Activated CD8-positive, alpha-beta T cell treated with anti-CD3 and anti-CD28 coated beads, Interleukin-2, amount 10 ng/mL, durations not matched to agents 7 days and 5 days (primary cell): ENCODE measurements at places on chromosomes 1 and 21.

- DNase-seq, result no peak
These were observed 118.6 kb upstream of the ATP1B1 start for GRCh38 chr1:168987923-168988322.

GRCh38 chr1:99957818-99958217, 12.0 kb upstream of the SLC35A3 start:
- DNase-seq, result no peak

DNA sequence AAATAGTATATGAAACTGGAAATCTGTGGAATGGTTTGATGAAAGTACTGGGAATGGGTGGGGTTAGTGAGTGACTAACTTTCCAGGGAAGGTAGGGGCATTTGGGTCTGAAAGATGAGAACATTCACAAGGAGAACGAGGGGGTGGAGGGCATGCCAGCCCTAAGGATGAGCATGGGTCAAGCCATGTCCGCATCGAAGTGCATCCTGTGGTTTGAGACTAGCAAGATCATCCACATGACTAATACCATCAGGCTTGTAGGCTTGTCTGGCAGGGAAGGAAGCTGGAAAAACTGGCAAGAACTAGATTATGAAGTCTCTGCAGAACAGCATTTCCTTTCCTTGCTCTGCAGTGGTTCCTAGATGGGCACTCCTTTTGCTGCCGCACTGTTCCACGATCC, 70.4 kb upstream of the UBE2U start:
- DNase-seq, result no peak

DNA sequence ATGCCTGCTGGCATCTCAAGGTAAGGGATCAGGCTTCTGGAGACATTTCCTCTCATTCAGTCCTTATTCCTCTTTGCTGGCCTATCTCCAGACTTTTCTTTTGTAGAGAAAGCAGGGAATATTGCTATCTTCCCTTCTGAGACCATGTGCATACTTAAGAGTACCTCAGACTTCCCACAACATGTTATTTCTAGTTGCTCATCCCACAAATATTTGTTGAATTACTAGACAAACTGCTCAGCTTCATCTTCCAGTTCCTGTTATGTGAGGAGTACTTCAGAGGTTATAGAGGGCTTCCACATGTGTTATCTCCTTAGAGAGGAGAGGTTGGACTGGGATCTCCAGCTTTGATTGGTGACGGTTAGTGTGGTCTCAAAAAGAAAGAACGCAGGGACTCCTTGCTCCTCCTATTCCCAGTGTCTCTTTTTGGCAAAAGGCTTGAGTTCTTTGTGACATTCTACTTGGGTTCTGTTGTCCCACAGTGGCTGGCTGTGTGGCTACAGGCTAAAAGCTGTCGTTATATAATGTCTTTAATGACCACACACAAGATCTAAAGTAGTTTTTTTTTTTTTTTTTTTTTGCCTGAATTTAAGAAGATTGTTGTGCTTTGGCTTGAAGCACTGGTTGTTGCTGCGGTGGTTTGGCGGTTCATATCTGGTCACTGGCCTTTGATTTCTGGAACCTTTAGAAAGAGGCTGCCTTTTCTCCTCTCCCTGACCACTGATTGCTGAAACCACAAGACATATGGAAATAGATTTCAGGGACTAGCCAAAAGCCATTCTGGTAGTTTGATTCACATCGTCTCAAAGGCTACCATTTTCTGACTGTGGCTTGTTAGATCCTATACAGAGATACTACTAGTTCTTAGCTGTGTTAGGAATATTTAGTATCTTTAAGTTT, 78.7 kb downstream of the FGGY start:
- DNase-seq, result no peak

DNA sequence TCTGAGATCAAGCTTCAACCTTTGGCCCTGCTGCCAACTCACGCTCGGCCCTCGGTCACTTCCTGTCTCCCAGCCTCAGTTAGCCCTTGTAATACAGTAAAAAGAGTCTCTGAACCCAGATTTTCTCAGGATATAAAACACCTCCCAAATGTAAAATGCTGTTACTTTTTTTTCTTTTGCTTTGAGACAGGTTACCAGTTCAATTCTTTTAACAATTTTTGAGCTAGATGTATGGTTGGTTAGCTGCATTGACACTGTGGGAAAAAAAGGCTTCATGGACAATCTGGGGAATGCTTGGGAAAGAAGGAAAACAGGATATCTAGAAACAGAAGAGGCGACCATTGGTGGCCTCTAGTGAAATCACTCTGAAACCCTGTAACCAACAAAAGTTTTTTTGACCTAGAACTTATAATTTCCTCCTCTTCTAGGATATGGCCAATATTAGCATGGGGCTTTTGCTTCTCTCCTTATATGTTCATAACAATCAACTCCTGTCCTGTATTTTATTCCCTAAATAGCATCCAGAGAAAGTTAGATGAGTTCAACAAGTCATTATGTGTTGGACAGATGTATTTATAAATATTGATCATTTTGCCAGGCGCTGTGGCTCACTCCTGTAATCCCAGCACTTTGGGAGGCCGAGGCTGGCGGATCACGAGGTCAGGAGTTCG, 1.3 kb downstream of the CMPK1 start:
- DNase-seq, result no peak

DNA sequence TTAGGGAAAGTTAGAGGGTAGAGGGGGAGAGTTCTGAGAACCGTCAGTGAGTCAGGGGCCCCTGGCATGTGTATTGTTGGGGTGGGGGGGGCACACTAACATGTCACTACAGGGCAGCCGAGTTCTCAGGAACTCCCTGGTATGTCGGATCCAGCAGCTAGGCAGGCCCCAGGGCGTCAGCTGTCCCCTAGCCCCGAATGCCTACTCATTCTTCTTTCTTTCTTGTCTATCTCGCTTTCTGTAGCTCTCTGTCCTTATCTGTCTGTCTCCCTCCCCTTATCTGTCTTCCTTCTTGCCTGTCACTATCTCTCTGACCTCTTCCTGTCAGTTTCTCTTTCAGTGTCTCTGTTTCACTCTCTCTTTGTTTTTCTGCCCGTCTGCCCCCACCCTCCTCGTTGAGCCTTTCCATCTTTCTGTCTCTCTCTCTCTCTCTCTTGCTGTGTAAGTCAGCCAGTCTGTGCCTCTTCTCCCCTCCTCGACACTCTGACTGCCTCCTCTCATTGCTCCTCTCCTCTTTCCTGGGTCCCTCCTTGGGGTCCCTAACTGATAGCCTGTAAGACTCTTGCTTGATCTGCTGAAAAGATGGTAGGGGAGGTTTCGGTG, 2.4 kb downstream of the NTRK1 start:
- peak; percentile 42 for DNase-seq

- DNase-seq, result no peak
These were observed 37.1 kb upstream of the KIF21B start for GRCh38 chr1:201060586-201060985.

- DNase-seq, result no peak
These were observed 144.6 kb upstream of the CD34 start for GRCh38 chr1:208055535-208055934.

GRCh38 chr1:234975941-234976860, 152.4 kb downstream of the TOMM20 start:
- no peak for DNase-seq

GRCh38 chr1:196861429-196861828, 26.4 kb upstream of the CFHR4 start:
- DNase-seq, result no peak

GRCh38 chr1:66637146-66637545, 103.2 kb downstream of the SGIP1 start:
- no peak for DNase-seq

GRCh38 chr1:205782627-205783432, 7.5 kb upstream of the RAB29 start:
- DNase-seq, result peak; percentile 55

- no peak for DNase-seq
These were observed 163.4 kb downstream of the CYYR1 start for GRCh38 chr21:26409735-26410134.

DNA sequence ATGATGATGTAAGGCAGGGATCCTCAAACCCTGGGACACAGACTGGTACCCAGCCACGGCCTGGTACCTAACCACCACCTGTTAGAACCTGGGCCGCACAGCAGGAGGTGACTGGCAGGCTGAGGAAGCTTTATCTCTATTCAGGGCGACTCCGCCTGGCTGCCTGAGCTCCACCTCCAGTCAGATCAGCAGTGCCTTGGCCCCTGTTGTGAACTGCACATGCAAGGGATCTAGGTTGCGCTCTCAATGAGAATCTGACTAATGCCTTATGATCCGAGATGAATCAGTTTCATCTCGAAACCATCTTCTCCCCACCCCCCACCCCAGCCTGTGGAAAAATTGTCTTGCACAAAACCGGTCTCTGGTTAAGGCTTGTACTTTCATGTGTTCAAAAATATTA, 4.2 kb downstream of the RNPC3 start:
- no peak for DNase-seq

GRCh38 chr1:212862111-212862690, 4.1 kb downstream of the FLVCR1 start:
- DNase-seq, result no peak

GRCh38 chr1:16986560-16986959, 6.1 kb upstream of the MFAP2 start:
- no peak for DNase-seq

- peak; percentile 24 for DNase-seq
These were observed 147.2 kb downstream of the CHD1L start for GRCh38 chr1:147389532-147390184.

GRCh38 chr1:39940253-39940652, 14.7 kb upstream of the MFSD2A start:
- DNase-seq, result no peak

- DNase-seq, result no peak
These were observed 20.0 kb downstream of the HDAC1 start for GRCh38 chr1:32311709-32312393.

DNA sequence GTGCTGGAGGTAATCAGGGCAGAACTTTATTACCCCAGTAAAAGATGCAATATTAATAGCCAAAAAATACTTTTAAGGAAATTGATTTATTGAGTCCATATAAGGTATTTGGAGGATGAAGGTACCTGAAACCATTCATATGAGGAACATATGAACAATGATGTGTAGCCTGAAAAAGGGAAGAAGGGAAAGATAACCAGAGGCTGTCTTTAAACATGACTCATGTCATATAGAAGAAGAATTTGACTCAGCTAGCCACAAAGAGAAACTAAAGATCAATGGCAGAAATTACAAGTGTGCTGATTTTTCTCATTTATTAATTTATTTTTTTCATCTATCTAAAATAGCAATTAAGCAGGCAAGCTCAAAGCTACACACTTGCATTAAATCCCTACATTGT, 136.2 kb upstream of the DUSP10 start:
- DNase-seq, result no peak

- DNase-seq, result no peak
These were observed 128.5 kb upstream of the ERRFI1 start for GRCh38 chr1:8154621-8155052.

DNA sequence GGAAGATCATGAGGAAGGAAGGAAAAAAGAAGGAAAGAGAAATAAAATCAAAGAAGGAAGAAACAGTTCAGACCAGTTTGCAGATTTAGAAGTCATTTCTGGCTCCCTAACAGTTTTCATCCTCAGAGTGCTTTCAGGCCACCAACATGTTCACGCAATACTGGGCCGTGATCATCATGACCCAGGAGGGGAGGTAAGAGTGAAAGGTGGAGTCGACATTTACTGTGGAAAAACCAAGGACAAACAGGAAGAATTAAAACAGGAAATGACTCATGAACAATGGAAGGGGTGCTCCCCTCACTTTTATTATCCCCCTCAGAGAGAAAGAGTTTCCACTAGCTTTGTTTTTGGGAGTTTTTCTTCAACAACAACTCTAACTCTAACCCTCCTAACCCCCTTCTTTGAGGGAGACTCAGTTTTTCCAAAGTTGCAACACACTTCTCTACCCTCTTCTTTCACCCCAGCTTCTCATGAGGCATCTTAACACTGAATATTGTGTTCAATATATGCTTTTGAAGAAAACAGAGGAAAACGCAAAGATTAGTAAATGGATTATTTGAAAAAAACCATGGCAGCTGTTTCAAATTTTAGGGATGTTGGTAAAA, 60.4 kb downstream of the VANGL2 start:
- no peak for DNase-seq

DNA sequence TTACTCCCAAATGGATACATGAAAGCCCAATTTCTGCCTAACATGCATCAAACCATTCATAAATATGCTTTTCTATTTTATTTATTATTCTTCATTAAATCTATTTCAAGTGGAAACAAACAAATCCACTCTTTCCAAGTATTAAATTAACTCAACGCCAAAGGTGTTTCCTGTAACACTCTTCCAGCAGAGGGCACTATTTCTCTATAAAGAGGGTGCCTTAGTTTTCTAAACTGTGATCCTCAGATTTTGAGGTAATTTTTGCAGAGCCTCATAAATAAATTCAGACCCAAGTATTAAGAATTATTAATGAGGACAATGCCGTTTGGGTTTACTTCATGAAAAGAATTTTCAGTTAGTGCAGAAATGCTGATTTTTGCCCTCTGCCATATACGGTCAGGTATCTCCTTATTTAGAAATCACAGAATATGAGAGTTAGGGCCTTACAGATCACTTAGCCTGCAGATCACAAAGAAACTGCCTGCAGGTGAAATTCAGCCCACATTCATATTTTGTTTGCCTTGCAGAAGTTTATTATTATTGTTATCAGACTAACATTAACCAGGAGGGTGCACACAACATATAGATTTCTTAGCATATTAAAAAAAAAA, 40.1 kb upstream of the MYSM1 start:
- DNase-seq, result peak; percentile 53

- peak; percentile 86 for DNase-seq
These were observed 4.4 kb upstream of the LGR6 start for GRCh38 chr1:202189001-202189790.

- no peak for DNase-seq
These were observed 138.1 kb upstream of the IRF2BP2 start for GRCh38 chr1:234748066-234748465.

- no peak for DNase-seq
These were observed 175.9 kb downstream of the IFI44 start for GRCh38 chr1:78825561-78825960.

DNA sequence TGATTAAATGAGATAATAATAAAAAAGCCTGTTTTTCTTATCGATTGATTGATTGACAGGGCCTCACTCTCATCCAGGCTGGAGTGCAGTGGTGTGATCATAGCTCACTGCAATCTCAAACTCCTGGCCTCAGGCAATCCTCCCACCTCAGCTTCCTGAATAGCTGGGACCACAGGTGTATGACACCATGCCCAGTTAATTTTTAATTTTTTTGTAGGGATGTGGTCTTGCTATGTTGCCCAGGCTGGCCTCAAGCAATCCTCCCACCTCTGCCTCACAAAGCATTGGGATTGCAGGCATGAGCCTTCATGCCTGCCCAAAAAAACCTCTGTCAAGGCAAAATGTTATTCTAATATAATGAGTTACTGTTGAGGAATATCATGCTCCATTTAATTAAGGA, 346.4 kb upstream of the DAB1 start:
- DNase-seq, result no peak

- no peak for DNase-seq
These were observed 131.9 kb upstream of the ARHGEF16 start for GRCh38 chr1:3322450-3323020.

- no peak for DNase-seq
These were observed 424.0 kb downstream of the KIF26B start for GRCh38 chr1:245578771-245579170.

- DNase-seq, result no peak
These were observed 8.2 kb downstream of the SYTL1 start for GRCh38 chr1:27349784-27350662.

- no peak for DNase-seq
These were observed 28.5 kb downstream of the DLGAP3 start for GRCh38 chr1:34900775-34901502.
